ENCODE measurements at places on chromosomes 7 and 10. TPM values are rescaled to one million over a fixed set of nuclear protein-coding genes. Genes with fewer than 3 reads are reported as not detected.

GRCh38 chr7:431658-432111 lies 88.0 kb downstream of the PDGFA start:
- DNase-seq: no peak

The CUBN gene
- total RNA-seq: 1.3 TPM

DNA sequence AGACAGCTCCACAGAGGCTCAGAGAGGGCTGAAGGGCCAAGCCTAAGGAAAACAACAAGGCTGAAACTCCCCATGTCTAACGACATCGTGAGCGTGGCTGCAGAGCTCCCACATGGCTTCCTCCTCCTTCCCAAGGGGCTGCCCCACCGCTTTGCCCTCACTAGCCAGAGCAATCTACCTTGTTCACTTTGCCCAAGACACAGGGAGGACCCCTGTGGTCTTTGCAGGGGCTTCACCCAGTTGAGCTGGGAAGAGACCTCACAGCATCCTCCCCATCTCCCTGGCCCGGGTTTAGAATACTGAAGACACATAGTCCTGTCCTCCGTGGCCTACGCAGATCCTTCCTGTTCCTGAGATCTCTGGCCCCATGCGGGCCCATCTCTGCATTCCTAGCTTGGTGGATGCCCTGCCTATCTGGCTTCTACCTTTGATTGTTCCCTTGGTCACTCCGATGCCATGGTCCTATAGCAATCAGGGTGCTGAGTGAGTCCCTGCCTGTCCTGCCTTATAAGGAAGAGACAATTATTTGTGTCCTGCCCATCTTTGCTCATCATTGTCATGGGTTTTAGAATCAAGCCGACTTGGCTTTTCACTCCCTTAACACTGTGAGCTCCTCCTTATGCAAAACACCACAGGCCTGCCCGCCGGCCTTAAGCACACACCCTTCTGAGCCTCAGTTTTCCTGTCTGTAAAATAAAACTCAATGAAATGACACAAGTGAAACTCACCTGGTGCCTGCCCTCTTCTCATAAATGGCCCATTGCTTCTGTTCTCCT lies 73.2 kb downstream of the PARP12 start:
- no peak for DNase-seq

The HOXA5 gene
- 7.4 TPM for total RNA-seq

The PTEN gene
- 55.5 TPM for total RNA-seq

DNA sequence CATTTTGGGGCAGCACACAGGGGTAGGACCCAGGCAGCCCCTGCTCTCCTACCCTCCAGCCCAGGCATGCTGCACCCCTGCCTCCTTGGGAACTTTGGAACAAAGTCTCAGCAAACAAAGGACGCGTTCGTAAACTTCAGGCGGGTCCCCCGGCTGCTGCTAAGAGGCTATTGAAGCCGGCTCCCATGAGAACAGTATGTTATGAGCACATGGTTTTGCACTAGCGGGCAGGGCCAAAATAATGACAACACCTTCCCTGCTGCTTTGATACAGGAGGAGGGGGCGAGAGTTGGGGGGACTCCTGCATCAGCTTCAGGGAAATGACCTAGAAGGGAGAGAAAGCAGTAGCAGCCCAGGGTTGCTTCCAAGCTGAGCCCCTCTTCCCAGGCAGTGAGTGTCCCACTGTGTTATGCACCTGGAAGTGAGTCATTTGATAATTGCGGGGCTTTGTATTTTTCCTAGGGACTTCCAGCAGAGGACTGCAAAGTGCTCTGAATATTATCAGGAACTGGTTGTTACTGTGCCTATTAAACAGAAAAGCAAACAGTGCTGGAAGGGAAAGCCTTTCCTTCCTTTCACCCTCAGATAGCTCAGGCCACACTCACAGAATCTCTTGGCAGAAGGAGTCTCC lies 6.9 kb downstream of the ITPRIP start:
- peak; percentile 55 for DNase-seq

DNA sequence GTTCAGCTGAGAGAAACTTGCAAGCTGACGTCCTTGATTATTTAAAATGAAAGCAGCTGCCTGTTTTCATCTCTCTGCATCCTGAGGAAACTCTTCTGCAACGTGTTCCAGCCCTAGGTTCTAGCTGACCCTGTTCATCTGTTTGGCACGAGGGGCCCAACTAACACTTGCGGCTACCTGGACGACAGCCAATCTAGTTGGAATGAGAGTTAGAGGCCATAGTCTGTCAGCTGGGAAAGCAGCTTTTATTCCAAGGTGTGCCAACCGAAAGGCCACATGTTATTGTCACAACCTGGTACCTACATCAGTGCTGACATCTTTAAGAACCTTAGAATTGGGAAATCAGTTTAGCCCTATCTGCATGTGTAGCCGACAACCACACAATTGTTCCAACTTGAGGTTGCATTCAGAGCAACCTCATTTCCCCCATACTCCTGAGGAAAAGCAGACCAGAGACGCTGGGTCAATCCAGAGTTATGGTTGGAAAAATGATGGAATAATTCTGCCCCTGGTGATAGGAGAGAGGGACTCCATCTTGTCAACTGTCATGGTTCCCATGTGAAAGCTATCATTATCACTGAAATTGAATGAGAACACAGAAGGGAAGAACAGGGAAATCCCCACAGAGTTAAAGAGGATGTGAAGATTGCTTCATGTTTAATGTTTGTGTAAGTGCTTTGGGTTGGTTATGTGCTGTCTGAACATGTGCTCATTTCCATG lies 121.6 kb downstream of the EGFR start:
- peak; percentile 81 for DNase-seq

DNA sequence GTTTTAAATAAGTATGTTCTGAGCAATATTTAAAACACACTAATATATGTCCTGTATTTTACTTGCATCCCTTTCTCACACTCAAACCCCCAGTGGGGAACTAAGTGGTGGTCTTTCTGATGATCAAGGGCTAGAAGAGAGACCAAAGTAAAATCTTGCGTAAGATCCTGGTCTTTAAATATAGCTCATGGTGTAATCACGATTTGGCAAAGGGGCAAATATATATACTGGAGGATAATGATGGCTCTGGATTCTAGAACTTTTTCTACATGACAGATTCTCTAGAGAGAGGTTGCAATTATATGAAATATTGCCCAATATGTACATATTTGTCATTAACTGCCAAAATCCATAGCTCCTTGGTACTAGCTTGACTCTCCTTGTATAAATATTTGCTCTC lies 438.3 kb downstream of the NXPH1 start:
- DNase-seq: no peak

- peak; percentile 49 for DNase-seq
Observed at GRCh38 chr7:128115336-128115820, 84.1 kb upstream of the LRRC4 start.

The DKK1 gene
- total RNA-seq: 31.8 TPM

DNA sequence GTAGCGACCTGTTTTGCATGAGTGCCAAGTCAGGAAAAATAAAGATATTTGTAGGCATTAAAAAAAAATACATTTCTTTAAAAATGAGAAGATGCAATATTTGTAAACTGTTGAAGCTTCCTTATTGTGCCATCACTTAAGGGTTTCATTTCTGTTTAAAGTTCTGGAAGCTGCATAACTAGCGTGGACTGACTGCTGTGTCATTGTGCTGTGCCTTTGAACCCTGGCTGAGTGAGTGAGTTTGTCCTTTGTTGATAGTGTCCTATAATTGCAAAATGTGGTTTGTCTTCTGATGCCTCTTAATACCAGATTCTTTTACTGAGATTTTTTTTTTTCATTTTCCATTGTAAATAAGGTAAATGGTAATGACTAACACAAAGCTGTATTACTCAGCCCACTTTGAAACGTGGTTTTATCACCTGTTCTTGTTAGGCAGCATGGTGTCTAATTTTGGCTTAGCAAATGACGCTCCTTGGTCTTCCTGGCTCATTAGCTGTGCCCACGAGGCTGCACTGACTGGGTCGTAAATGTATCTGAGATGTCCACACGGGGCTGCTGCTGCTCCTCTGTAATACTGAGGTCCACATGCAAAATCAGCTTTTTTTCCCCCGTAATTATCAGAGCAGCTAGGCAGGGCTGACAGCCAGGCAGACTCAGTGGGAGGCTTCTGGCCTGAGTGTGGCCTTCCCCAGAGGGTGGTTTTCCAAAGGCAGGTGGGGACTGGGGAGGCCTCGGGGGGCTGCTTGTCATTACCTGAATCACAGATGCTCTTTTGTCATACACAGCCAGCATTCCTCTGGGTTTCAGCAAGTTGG lies 14.8 kb downstream of the ZSCAN25 start:
- peak; percentile 61 for DNase-seq

DNA sequence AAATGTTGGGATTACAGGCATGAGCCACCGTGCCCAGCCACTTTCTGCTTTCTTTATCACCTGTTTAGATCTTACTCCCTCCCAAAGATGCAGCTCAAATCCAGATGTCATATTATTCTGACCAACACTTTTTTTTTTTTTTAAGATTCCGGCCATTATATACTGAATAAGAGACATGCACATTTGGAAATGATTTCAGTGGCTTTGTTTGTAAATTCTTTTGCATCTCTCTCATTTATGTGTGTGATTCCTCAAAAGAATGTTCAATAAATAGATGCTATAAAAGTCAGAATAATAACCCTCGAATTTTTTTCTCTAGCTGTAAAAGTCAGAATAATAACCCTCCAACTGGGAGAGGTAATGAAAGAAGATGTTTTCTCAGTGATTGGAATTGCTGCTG lies 25.4 kb downstream of the HECW1 start:
- no peak for DNase-seq

The TECTB gene
- not detected for total RNA-seq

The CXCL12 gene
- not detected for total RNA-seq

GRCh38 chr10:133124357-133125211 lies 35.4 kb upstream of the KNDC1 start:
- no peak for DNase-seq

The ST8SIA6 gene
- total RNA-seq: 0.52 TPM

GRCh38 chr7:37916673-37917660 lies at the start of gene SFRP4:
Gene SFRP4 (minus strand): TSS chr7:37916817. CDS start chr7:37916537, 280 bp downstream.
- DNase-seq: peak; percentile 52
